ENCODE measurements at places on chromosomes 2 and 18.

GRCh38 chr2:112784199-112785189, at the start of gene IL1A:
IL1A (minus strand) TSS chr2:112784493; CDS start chr2:112783770, 723 bp downstream.
- DNase-seq = peak; percentile 78

GRCh38 chr2:55715626-55716025, 22.0 kb upstream of the PNPT1 start:
- DNase-seq = no peak

DNA sequence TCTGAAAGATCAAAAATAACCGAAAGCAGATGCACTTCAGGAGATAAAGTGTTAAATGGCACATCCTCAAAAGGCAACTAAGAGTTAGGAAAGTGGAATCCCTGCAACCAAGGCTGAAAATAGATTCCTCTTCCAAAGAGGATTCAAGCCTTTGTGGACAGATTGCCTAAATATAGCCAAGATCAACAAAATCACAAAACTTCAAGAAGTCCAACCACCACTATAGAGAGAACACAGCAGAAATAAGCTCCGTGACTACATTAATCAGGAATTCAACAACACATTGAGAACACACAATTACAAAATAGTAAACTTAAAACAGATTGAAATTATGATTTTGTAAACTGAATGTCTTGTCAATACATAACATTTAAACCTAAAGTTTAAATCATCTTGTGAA, 165.7 kb downstream of the LNPK start:
- DNase-seq = no peak

GRCh38 chr2:207217442-207217841, 51.7 kb upstream of the KLF7 start:
- no peak for DNase-seq

DNA sequence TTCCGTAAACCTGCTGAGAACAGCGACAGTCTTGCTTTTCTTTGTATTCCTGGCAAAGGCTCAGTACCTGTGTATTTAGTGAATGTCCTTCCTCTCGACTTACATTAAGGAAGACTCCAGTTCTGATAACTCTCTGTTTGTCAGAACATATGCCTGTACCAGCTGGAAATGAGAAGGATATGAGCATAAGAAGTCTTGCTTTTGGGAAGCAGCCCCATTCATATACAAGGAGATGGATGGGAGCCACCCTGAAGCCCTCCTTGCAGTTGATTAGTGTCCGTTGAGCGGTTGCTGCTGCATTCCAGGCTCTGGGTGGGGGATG, 59.8 kb downstream of the SH3BP4 start:
- no peak for DNase-seq

DNA sequence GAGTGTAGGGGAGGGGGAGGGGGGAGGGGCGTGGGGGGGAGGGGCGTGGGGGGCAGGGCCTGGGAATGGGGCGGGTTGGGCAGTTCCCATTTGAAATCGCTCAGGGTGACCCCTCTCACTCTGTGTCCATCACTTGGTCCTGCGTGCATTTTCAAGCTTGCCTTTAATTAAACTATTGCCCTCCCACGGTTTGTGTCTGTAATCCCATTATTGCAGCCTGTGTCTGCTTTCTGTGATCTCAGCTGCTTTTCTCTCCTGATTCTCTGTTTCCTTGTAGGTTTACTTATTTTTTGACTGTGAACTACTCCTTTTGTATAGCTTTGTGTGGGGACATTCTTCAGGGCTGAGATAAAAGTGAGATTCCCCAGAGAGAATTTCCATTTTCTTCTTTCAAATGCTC, 1.3 kb downstream of the DCDC2C start:
- DNase-seq = no peak

DNA sequence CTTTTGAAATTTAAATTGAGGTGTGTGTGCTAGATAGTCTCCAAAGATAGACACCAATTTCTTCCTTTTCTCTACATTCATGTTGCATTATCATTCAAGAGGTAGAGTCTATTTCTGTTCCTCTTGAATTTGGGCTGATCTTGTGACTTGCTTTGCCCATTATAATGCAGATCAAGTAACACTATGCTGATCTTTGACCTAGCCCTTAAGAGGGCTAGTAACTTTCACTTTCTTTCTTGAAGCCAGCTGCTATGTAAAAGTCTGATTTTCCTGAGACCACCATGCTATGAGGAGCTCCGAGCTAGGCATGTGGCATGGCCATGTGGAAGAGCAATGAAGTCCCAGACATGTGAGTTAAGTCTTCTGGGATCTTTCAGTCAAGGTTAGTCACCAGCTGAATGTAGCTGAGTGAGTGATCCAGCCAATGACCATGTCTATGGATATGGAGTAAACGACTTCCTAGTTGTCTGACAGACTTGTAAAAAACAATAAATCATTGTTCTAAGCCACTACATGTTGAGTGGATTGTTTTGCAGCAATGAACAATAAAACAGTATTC, 189.4 kb upstream of the CWC22 start:
- no peak for DNase-seq

DNA sequence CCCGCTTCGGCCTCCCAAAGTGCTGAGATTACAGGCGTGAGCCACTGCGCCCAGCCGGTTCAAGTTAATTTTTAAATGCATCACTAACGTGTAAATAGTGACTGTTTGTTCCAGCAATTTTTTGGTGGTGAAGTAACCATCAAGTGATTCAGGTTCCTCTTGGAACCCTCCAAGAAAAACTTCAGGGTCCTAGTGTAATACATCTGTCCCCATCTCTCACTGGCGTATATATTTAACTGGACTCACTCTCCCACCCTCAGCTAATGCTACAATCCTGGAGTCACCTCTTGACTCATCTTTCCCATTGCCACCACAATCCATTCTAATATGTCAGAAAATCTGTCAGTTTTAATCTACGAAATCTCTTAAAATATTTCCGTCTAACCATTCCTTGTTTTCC, 10.3 kb downstream of the SULT1C4 start:
- no peak for DNase-seq

DNA sequence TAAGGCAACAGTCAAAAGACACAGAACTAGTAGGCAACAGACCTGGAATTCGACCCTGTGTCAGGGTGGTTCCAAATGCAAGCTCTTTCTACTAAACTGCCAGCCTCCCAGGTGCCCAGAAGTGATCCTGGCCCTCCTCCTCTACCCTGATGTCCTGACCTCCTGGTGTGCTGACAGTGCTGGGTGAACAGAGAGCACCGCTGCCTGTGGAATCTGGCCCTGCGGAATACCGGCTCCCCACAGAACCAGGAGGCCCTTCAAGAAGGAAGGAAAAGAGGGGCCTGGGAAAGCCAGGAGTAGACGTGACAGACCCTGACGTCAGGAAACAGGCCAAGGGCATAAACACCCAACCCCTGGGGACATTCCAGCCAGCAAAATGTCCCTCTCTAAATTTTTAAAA, 120.3 kb downstream of the NOL10 start:
- DNase-seq = no peak

DNA sequence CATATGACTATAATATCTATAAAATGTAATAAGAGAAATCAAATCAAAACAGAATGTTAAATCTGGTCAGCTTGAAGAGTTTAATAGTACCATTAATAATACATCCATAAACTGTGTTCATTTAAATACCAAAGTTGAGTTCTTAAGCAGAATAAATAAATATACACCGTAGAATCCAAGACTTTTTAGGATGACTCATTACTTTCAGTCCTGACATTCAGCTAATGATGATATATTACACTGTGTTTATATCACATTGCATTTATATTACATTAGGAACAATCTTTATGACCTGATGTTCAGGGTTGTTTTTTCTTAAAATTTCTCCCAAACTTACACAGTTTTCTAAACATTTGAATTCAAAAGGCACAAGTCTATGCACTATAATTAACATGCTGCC, 331.3 kb downstream of the SS18 start:
- DNase-seq = no peak

DNA sequence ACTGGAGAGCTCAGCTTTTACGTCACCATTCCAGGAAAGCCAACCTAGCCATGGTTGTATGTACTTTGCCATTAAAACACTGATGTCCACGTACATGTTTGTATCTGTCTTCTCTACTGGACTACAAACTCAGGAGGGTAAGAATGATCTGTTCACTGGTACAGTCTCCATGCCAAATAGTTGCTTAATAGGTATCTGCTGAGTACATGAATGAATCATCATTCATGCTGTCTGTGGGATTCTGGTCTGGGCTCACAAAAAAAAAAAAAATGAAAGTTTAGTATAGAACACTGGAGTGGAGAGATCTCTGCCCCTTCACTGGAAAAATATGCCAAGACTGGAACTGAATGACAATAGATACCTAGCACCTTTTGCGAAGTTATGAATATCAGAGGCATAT, 102.6 kb upstream of the ITGA4 start:
- DNase-seq = no peak

DNA sequence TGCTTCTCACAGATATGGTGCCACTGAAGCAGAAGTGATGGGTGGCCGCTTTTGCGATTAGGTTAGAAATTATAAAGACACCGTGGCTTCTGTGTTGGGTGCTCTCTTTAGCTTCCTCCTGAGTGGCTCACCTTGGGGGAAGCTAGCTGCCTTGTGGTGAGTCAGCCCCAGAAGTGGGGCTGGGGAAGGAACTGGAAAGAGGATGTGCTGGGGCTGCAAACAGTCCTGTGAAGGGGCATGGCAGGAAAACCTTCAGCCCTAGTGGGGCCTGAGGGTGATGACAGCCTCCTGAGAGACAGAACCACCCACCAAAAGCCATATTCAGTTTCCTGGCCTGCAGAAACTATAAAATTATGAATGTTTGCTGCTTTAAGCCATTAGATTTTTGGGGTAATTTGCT, 8.9 kb upstream of the ASB18 start:
- DNase-seq = peak; percentile 16

DNA sequence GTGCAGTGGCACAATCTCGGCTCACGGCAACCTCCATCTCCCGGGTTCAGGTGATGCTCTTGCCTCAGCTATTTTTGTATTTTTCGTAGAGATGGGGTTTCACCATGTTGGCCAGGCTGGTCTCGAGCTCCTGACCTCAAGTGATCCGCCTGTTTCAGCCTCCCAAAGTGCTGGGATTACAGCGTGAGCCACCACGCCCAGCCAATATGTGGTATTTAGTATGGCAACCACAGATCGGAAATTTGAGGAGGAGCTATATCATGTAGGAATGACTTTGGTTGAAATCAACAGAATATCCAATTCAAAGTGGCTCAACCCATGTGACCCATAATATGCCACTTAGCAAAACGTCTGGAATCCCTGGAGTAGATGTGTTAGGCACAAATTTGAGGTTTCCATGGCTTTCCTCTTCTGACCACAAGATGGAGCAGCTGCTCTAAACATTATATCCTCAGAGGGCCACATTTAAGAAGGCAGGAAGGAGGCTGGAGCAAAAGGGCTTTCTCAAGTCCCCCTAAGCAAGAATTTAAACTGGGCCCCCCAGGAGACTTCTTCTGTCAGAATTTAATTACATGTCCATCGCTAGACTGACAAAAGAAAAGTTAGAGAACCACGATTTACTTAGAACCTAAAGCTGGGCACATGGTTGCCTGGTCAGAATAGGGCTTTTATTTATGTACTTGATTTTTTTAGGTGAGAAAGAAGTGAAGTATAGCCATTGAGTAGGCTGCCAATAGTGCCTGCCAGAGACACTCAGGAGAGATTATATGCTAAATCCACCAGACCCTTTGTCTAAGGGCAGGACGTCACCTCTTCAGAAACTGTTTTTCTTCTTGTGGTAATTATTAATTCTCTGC, 49.6 kb upstream of the ITSN2 start:
- peak; percentile 72 for DNase-seq

DNA sequence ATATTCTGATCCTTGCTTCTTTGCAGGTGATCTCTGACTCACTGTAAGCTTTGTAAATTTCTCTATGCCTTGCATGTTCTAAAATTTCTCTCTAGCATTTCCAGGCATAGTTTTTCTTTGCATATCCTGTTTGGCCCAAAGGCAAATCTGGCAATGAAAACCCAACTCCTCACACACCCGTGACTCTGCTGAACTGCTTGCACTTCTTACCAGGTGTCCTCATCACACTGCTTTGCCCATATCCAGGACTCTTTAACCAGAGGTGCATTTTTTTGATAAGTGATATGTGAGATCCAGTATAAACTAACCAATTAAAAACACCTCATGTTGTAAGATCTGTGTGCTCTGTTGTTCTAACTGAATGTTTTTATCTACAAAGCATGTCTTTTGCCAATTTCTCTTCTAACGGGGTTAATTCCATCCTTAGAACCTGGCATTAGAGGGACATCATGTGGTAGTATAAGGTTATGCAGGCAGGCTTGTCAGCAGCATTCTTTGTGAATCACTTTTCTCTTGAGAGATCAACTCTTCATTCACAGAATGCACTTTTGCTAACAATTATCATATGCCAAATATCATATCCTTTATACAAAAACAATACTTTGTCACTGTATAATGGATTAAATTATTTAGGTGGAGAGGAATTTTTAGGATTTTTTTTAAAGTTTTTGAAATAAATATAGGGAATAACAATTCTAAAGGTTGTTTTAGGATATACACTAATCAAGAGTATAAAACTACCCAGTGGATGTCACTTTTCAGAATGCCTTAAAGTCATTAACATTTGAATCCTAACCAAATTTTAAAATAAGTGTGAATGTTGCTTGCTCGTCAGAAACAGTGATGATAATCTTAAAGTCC, 20.8 kb upstream of the TMX3 start:
- peak; percentile 39 for DNase-seq

GRCh38 chr2:75133621-75134570, 65.4 kb downstream of the TACR1 start:
- no peak for DNase-seq

GRCh38 chr2:44638649-44639048, 276.9 kb downstream of the CAMKMT start:
- DNase-seq = no peak

DNA sequence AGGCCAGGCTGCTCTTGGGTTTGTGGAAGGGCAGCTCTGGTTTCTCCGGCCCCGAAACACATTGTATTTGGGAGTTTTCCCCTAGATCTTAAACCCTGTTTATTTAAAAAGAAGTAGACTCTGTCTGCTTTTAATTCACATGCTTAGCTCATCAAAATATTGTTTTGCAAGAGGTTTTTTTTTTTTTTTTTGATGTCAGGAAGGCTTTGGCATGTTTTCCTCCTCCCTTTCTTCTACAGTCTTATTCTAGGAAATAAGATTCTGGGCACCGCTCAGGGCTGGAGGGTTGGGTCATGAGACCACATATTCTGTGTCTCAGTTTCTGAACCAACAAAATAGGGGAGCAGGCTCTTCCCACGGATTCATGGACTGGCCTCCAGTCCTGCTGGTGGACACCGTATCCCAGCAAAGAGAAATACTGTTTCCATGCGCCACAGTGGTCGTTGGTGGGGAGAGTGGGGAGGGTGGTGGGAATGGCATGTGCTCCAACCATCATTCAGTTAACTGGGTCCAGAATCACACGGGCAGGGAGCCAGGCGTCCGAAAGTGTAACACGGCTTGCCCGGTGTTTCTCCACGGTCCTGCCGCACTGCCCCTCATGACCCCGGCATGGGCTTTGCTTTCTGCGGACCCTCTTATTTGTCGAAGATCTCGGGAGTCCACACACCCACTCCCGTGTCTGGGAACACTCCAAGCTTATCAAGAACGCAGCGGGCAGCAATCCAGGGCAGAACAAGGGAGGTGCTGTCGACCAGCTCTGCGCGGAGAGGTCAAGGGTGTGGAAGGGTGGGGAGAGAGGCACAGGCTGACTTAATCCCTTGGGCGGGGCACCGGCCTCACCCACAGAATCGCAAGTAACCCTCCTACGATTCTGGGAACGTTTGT, 176.7 kb downstream of the GLI2 start:
- DNase-seq = no peak

- no peak for DNase-seq
Measured at GRCh38 chr18:45841060-45841764, 15.7 kb downstream of the SIGLEC15 start.

GRCh38 chr2:128736046-128736688, 417.5 kb upstream of the HS6ST1 start:
- DNase-seq = peak; percentile 48

Data from kidney capillary endothelial cell (primary cell).